ENCODE measurements at places on chromosomes 4 and X.

- DNase-seq = no peak
Observed at GRCh38 chr4:39860804-39861203, 116.9 kb downstream of the PDS5A start.

GRCh38 chr4:1982124-1983052 is 26.4 kb downstream of the NELFA start:
- DNase-seq = no peak

DNA sequence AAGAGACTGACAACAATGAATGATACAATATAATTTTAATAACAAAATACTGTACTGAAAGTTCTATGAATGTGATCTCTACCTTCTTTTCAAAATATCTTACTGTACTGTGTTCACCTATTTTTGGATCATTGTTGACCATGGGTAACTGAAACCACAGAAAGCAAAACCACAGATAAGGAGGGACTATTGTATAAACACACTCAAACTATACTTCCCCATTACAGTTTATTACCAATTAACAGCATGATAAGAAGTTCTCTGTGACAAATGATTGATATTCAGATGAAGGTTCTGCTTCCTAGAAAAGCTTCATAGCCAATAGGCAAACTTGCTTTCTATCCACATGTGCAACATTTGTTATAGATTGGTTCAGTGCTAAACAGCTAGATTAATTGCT is 50.1 kb downstream of the GABRG1 start:
- no peak for DNase-seq

DNA sequence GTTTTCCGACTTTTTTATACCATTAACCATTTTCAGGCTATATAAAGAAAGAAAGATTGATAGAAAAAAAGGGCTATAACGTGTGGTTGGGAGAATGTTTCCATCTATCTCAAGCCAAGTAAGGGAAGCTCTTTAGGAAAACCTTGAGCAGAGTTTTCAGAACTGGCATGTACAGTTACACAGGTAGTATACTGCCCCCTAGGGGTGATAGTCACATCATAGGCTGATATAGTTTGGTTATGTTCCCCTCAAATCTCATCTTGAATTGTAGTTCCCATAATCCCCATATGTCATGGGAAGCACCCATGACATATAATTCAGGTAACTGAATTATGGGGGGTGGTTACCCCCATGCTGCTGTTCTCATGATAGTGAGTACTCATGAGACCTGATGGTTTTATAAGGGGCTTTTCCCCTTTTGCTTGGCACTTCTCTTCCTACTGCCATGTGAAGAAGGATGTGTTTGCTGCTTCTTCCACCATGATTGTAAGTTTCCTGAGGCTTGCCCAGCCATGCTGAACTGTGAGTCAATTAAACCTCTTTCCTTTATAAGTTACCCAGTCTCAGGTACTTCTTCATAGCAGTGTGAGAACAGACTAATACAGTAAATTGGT is 186.8 kb downstream of the TMA16 start:
- DNase-seq = no peak

DNA sequence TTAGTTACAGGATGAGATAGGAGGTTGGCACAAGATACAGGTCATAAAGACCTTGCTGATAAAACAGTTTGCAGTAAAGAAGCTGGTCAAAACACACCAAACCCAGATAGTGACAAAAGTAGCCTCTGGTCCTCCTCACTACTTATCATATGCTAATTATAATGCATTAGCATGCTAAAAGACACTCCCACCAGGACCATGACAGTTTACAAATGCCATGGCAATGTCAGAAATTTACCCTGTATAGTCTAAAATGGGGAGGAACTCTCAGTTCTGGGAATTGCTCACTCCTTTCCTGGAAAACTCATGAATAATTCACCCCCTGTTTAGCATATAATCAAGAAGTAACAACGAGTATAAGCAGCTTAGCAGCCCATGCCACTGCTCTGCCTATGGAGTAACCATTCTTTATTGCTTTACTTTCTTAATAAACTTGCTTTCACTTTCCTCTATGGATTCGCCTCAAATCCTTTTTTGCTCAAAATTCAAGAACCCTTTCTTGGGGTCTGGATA is 1254.4 kb downstream of the PCDH7 start:
- DNase-seq = no peak

DNA sequence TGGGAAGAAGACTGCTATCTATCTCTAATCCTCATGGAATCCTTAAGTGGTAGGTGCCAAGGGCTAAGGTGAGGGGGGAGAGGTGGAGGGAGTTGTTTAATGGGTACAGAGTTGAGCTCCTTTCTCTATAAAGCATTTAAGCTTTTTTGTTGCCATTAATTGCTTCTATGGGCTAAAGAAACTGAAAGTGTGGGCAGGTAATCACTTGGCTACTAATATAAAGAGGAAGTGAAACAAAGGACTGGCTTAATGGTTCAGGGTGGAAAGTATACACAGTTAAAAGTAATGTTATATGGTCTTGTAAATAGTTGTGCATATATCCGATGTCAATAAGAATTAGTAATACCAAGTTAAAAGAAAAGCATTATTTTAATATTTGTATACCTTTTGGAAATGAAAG is 83.9 kb downstream of the POLA1 start:
- DNase-seq = no peak

GRCh38 chr4:100162027-100162685 is 28.1 kb downstream of the DDIT4L start:
- DNase-seq = no peak

DNA sequence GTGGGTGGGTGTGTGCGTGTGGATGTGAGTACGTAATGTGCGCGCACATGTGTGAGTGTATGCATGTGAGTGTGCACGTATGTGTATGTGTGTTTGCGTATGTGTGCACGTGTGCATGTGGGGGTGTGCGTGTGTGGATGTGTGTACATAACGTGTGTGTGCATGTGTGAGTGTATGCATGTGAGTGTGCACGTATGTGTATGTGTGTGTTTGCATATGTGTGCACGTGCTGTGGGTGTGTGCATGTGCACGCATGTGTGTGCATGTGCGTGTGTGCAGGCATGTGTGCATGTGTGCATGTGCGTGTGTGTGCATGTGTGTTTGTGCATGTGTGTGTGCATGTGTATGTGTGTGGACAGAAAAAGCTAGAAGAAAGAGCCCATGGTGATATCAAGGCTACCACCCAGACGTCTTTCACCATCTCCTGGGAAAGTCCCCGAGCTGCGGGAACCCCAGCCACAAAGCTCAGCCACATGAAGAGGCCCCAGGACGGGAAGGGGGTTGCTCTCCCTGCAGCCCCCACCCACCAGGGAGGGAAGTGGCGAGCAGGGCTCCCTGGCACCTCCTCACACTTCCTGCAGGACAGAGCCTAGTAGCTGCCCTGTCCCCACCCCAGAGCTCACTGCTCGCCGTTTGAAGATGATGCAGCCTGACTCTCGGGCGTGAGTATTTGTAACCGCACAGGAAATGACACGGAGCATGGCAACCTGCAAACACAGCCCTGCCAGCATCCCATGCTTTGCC is 108.3 kb downstream of the DCTD start:
- DNase-seq = peak; percentile 13

- no peak for DNase-seq
Observed at GRCh38 chrX:13235930-13236329, 83.9 kb downstream of the ATXN3L start.

DNA sequence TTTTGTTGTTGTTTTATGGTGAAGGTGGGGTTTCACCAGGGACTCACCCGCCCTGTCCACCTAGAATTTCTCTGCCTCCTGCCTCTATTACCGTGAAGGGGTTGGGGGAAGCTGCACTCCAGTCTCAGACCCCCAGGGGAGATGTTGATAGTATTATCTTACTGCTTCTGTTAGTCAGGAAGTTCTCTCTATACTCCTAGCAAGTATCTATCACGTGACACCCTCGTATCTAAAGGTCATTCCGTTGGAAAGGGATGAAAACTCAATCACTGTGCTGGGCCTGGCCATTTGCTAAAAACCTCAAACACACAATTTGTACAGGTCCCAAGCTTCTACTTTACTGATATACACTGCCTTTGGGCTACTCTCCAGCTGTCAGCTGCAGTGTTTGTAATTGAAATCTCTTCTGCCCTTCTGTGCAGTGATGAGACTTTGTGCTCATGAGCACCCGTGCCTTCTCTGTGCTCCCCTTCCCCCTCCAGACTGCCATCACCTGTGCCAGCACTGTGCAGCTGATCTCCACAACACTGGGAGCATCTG is 188.5 kb upstream of the ANXA3 start:
- DNase-seq = no peak

- no peak for DNase-seq
Observed at GRCh38 chr4:178205826-178206225, 763.6 kb upstream of the AGA start.

DNA sequence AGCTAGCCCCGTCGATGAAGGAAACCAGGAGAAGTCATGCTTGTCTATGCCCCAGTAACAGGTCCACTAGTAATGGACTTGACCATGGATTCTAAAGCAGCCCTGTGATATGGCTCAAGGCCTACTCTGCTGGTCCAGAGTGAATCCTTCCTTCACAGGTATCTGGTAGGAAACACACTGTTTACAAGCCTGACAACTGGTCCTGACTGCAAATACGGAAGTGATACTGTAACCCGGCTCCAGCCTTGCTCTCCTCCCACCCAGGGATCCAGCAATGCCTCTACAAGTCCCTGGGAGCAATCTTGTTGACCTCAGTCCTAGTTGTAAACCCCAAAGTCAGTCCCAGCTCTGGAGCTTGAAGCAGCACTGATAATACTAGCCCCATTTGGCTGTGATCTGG is 239.2 kb upstream of the GRID2 start:
- DNase-seq = no peak

DNA sequence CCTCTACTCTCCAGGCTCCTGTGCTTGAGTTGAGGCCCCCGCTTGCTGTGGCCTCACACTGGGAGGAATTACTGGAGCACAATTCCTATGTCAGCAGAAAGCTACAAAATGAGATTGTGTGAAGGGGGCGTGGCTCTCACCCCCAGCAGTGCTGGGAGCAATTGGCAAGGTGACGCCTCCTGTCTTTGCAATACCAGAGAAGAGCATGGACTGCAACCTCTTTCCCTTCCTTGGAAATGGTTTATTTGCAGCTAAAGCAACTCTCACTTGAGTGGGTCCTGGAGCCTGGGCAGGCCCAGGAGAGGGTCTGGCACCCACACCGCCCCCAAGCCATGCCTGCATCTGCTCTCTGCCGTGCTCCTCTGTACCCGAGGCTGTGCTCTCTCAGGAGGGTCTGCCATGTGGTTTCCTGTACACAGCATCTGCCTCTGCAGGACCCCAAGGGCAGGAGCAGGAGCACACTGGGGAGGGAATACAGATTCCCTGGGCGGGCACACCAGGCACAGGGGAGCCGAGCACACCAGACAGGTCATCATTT is 32.9 kb upstream of the HGFAC start:
- DNase-seq = no peak

DNA sequence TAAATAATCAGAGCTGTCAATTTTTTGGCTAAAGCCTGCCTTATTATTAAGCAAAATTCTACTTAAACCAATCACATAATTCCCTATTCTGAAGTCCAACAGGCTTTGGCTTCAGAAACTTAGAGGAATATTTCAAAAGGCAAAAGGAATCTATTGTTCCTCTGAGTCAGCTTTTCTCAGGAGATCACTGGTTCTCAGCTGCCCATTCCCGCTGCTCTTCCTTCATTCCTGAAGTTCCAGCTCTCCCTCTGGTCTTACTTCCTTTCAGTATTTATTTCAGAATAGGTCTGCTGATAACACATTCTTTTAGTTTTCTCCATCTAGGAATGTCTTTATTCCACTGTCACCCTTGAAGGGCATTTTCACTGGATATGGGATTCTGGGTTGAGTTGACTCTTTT is 133.7 kb downstream of the SOWAHB start:
- DNase-seq = no peak

- DNase-seq = no peak
Observed at GRCh38 chrX:153102418-153102817, 30.2 kb downstream of the PNMA6A start.

GRCh38 chr4:115678425-115678941 is 565.1 kb upstream of the NDST4 start:
- DNase-seq = no peak

- DNase-seq = no peak
Observed at GRCh38 chr4:48041535-48042137, 25.1 kb downstream of the NIPAL1 start.

- DNase-seq = peak; percentile 70
Observed at GRCh38 chr4:183118585-183118984, 19.5 kb downstream of the WWC2 start.

DNA sequence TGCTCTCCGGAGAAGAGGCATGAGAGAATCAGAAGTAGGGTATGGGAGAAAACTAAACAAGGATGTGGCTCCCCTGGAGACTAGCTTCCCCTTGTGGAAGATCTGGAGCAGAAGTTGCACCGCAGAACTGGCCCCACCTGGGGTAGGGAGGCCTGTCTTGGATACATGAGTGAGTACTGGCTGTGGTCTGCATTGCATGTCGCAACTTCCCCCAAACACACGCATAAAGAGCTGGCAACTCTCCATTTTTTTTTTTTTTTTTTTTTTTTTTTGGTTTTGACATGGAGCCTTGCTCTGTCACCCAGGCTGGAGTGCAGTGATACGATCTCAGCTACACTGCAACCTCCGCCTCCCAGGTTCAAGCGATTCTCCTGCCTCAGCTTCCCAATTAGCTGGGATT is 119.9 kb downstream of the EGF start:
- DNase-seq = no peak

GRCh38 chrX:132433001-132433400 is 55.8 kb downstream of the MBNL3 start:
- no peak for DNase-seq

- DNase-seq = no peak
Observed at GRCh38 chr4:14783011-14783877, 219.0 kb upstream of the CPEB2 start.

DNA sequence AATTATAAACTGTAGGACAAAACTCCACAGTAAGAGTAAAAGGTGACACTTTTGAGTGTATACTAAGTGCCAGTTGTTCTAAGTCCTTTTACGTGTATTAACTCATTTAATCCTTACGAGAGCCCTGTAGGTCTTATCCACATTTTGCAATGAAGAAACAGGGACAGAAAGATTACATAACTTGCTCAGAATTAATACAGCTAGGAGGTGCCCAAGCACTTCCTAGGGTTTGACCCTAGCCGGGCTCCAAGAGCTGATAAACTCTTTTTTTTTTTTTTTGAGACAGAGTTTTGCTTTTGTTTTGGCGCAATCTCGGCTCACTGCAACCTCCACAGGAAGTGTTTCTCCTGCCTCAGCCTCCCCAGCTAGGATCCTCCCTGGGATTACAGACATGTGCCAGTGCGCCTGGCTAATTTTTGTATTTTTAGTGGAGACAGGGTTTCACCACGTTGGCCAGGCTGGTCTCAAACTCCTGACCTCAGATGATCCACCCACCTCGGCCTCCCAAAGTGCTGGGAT is 110.4 kb downstream of the UBE2K start:
- no peak for DNase-seq

- DNase-seq = no peak
Observed at GRCh38 chr4:10737337-10737736, 52.8 kb upstream of the CLNK start.

DNA sequence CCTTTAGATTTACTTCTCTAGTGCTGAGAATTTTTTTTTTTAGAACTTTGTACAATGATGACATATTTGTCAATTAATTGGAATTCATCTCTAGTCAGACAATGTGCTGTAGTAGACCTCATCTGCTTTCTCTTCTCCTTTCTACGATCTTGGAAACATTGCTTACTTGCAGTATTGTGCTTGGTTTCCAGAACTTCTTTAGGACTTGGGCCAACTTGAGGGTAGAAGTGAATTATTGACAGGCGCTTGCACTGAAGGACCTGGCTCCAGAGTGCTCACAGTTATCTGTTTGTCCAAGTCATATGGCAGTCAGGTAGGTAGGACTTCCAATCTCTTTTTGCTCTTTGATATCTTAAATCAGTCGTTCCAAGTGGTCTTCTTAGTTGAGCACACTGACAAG is 39.6 kb downstream of the FNIP2 start:
- no peak for DNase-seq
